NCI-H526 treated with DMSO at 0.1 percent for 48 hours (cell line): ENCODE measurements at places on chromosomes 1 and 21.

GRCh38 chr1:109184687-109185086 lies 29.0 kb upstream of the SARS1 start:
- DNase-seq = no peak

DNA sequence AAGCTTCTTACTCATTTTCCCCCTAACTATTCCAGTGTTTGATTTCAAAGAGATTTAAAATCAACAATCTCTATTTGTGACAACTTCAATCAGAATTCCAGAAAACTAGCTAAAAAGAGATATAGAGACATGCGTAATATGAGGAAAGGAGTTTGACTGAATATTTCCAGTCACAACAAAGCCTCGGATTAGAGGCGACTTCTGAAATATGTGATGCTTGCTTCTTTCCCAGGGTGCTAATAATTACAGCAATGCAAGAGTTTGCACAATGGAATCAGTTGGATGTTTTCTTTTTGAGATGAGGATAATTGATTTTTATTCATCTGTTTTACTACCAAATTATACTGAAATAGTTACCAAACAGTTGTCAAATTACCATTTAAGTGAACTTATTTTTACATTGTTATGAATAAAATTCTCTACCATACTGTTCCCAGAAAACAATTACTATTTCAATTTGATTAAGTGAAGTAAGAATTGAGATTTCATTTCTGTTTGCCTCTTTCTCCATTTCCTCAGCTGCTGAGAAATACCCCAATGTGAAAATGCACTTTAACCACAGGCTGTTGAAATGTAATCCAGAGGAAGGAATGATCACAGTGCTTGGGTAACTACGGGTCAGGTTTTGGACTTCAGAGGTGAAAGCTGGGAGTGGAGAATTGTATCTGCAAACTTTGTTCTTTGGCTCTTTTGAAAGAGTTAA lies 28.1 kb downstream of the KMO start:
- no peak for DNase-seq

DNA sequence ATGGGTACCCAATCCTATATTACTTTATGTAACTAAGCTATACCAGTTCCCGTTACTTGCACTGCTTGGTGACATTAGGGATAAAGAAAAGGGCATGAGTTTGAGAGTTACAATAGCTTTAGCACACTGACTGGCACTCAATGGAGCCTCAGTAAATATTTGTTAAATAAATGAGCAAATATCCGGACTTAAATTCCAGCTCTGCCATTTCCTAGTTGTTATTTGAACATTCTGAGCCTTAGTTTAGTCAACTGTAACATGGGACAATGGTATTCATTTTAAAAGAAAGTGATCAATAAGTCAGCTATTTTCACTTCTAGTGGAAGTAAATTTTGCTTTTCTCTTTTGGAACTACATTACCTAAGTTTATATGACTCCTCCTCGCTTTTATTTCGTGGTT lies 198.7 kb downstream of the ZC3H11B start:
- DNase-seq = no peak

DNA sequence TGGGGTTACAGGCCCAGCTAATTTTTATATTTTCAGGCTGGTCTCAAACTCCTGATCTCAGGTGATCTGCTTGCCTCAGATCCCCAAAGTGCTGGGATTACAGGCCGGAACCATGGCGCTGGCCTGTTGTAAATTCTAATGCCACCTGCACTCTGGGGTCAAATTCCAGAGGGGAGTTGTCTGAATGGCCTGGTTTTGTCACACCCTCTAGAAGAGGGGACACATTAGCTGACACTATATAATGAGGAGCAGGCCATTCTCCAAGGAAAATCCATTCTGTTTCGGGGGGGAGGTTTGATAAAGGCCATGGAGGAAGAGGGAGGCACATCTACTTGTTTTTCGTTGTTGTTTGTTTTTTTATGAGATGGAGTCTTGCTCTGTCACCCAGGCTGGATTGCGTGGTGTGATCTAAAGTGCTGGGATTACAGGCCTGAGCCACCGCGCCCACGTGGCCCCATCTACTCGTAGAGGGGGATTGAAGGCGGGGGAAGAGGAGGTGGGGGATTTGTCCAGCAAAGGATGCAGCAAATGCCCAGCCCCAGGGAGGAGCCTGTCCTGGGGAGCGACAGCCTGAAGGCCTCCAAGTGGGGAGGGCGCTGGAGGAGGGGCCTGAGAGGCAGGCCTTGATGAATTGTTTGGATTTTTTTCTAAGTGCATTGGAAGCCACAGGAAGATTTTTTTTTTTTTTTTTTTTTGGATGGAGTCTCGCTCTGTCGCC lies 78.4 kb upstream of the SLC45A1 start:
- no peak for DNase-seq

DNA sequence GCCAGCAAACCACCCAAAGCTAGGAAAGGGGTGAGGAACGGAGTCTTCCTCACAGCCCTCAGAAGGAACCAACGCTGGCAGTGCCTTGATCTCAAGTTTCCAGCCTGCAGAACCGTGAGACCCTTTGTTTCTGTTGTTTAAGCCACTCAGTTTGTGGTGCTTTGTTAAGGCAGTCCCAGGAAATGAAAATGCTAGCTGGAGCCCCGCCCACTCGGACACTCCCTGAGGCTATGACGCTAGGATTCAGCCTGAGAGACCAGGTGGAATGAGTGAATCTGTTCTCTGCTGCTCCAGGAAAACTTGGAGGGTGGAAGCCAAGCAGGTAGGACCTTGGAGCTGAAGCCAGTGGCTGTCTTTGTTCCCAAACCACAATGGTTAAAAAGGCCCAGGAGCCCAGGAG lies 196.5 kb upstream of the POU3F1 start:
- no peak for DNase-seq

- no peak for DNase-seq
These were observed 313.1 kb downstream of the PTBP2 start for GRCh38 chr1:97034651-97035050.

GRCh38 chr1:175845338-175845737 lies 101.9 kb upstream of the TNR start:
- DNase-seq = no peak

GRCh38 chr1:145999321-146000024 lies 3.1 kb upstream of the TXNIP start:
- DNase-seq = no peak

GRCh38 chr1:60847855-60848582 lies 234.3 kb upstream of the NFIA start:
- no peak for DNase-seq

- no peak for DNase-seq
These were observed 53.6 kb upstream of the HP1BP3 start for GRCh38 chr1:20840731-20841130.

- DNase-seq = no peak
These were observed 191.2 kb downstream of the DISC1 start for GRCh38 chr1:231817801-231818200.

DNA sequence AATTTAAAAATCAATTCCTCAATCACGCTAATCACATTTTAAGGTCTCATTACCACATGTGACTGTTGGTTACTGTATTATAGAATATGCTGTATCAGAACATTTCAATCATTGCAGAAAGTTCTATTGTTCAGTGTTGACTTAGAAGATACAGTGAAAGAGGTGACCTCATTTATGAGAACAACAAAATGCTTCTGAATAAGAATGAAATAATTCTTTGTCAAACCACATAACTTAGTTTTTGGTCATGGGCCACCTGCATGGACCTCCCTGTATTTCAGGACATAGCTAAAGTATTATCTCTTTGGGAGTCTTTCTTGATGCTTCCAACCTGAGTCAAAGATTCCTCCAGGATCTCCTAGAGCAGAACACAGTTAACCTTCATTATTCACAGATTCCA lies 22.3 kb downstream of the MFSD2A start:
- no peak for DNase-seq

- DNase-seq = no peak
These were observed 26.5 kb downstream of the KIAA1614 start for GRCh38 chr1:180939073-180939710.

- no peak for DNase-seq
These were observed 48.8 kb downstream of the DDR2 start for GRCh38 chr1:162681122-162681436.

DNA sequence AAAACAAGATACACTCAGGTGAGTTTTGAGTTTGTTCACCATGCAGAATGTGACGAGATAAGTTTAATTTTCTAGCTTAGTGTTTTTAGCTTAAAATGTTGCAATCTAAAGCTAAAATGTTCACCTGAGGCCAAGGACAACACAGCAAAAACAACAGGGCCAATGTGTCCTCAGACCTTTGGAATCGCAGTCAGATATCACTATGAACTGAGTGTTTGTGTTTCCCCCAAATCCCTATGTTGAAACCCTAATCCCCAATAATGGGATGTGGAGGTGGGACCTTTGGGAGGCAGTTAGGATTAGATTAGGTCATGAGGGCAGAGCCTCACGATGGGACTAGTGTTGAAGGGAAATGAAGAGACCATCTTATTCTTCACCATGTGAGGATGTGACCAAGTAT lies 144.4 kb downstream of the GABPA start:
- no peak for DNase-seq

DNA sequence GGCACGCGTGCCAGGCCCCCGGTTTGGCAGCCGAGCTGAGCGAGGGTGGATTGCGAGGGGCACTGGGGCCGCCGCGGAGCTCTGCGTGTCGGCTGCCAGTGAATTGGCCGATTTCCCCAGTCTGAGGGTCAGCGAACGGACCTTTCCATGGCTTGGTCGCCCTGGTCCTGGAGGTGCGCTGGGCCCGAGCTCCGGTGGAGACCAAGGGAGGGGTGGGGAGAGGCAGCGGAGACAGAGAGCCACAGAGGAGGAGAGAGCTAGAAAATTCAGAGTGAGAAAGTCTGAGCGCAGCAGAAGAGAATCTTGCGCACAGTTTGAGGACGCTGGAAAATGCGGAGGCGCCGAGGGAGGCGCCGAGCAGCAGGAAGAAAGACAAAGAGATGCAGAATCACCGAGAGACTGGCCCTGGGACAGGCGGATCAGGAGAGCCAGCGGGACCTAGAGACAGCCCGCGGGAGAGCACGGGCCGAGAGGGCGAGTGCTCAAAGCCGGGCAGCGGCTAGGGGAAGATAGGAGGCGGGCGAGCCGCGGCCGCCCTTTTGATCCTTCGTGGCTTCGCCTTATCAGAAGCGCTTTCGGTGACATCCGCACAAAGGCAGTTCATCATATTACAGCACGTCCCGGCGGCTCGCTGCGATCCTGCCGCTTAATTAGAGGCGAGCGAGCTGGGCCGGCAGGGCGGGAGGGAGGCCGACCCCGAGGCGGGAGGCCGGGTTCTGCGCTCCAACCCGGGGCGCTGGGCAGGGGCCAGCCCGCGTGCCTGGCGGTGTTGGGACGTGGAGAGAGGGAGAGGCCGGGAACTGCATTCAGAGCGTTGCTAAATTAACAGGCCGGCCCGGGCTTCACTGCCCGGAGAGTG lies 12.7 kb downstream of the PAX7 start:
- no peak for DNase-seq

DNA sequence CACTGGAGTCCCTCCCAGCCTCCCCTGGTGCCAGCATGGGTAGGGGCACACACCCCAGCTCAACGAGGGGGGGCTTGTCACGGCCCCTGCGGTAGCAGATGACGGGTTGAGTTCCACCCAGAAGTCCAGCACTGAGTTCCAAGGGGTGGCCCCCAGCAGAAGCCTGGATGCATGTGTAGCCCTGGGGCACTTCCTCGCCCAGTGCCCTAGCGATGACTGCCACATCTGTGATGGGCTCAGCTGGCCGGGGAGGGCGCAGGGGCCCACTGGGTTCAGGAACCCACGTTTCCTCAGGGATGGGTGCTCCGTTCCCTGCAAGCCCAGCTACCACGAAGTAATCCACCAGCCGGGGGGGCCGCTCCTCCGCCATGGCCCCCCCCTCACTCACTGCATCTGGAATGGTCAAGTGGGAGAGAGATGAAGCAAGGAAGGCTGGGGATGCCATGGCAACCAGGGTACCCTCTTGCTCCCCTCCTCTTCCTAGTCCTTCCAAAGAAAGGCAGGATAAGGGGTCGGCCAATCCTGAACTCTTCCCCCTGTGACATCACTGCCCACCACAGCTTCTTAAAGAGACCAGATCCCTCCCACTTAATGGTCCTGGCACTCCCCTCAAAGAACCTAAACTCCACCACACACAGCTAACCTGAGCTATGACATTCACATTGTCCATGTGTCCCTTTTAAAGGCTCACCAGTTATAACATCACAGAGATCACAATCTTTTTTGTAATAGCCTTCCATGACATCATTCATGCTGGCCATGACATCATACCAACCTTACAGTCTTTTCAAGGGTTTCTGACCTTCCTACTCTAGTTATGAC lies 2.3 kb downstream of the DENND4B start:
- DNase-seq = no peak

DNA sequence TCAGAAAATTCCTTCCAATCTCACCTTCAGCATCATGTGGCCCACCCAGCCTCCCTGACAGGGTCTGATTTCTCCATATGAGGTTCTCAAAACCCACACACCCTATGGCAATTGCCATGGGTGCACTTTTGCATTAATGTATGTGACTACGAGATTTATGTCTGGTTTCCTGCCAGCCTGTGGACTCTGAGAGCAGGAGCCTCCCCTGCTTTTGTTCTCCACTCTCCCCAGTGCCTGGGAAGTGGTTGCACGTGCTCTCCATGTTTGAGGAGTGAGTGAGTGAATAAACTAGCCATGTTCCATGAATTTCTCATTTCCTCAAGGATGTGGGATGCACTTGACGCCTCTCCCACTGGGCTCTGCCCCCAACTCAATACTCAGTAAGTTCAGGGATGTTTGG lies 91.2 kb downstream of the ACTL8 start:
- no peak for DNase-seq

DNA sequence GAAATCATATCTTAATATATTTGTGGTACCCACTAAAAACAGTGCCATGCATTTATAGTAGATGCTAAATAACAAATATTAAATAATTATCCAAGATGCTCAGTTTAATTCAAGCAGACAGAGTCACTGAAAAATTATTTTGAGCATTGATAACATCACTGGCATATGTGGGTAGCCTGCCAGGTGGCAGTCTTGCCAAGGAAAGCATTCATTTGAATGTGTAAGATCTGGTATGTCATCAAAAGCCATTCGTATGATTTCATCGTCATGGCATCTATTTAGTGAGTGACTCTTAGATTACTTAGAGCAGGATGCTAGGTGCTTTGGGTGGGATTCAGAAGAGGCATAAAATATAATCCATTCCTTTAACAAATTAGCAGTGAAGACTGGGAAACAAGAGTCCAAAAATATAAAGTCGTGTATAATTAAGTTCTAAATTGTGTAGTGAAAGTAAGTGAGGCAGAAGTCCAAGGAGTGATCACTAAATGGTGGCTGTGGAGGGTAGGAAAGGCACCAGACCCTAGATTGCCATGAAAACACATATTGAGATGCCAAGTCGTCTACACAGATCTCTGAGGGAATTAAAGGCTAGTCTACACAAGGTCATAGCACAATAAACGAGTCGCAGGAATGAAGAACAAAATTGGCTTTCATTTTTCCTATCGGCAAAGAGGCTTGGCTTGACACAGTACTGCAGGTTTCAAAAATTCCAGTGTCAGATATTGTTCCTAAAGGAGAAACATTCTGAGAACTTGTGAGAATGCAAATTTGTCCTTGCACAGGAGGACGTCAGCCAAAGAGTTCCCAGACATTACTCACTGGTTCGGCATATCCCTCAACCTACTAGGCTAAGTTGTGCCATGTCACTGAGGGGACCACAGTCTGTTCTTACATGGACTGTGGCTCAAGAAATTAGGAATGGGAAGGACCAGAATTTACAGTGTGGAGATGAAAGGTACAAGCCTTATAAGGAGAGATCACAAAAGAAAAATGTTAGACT lies 130.8 kb downstream of the LYPLAL1 start:
- no peak for DNase-seq

GRCh38 chr1:154467434-154468102 lies 34.5 kb upstream of the TDRD10 start:
- DNase-seq = no peak
